ENCODE measurements at places on chromosomes 4 and X. TPM values are rescaled to one million over a fixed set of nuclear protein-coding genes. Genes with fewer than 3 reads are reported as not detected.

The FAM53A gene
- 3.6 TPM for total RNA-seq

DNA sequence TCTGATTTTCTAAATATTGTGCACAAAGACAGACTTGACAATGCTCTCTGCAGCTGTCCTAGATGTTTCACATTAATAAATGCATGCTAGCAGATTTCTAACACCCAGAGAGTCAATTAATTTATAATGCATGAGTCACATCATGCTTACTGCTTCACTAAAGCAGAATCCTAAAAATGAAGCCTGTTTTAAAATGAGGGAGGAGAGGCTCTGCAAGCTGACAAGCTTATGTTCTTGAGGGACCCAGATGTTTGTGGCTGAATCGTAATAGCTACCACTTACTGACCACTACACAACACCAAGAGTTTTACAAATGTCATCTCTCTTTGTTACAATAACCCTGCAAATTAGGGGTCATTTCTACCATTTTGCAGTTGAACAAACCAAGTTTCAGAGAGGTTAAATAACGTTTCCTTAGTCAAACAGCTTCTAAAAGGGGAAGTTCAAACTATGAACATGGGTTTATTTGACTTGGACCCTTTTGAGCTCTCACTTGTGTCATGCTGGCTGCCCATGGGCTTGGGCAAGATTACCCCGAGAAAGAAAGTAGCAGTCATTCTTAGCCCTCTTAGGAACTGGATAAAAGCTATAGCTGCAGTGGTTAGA is 262.7 kb upstream of the ETNPPL start:
- H3K4me1 ChIP-seq: no peaks in the 10 kb centered on the region
- no peak for DNase-seq
- no peak overlapping the region for H3K4me3 ChIP-seq
- no peaks in the 10 kb centered on the region for H3K27me3 ChIP-seq
- H3K36me3 ChIP-seq: no peaks in the 10 kb centered on the region

GRCh38 chr4:116217781-116218180 is 867.6 kb downstream of the TRAM1L1 start:
- H3K27me3 ChIP-seq: no peaks in the 10 kb centered on the region
- H3K4me1 ChIP-seq: no peaks in the 10 kb centered on the region
- no peaks in the 10 kb centered on the region for H3K36me3 ChIP-seq
- no peak overlapping the region for H3K27ac ChIP-seq
- no peak for DNase-seq

DNA sequence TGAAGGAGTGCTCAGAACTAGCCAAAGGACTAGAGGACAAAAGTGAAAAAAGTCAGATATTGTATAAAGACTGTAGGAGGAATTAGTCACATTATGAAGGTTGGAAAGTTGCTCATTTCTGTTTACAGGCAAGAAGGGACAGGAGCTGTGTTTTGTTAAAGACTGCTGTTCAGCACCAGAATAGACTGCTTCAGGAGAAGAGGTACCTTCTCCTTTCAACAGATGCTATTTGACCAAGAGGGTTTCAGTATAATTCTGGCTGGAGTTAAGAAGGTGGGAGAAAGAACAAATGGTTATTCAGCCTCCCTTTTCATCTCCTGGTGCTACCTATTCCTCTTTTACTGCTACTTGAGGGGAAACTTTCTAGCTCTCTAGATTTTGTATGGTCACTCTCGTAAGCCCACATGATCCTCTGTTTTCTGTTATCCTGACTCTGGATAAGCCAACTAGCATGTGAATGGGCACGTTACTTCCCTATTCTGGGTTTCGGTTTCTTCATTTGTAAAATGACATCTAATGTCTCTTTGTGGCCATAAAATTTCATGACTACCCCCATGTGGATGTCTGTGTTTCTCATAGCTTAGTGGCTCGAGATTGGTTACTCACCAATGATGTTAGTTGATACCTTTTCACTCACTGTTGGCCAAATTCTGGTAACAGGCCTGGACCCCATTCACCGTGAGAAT is 68.9 kb downstream of the SH2D1A start:
- H3K4me1 ChIP-seq: no peaks in the 10 kb centered on the region
- H3K27ac ChIP-seq: no peak overlapping the region
- H3K27me3 ChIP-seq: no peaks in the 10 kb centered on the region

DNA sequence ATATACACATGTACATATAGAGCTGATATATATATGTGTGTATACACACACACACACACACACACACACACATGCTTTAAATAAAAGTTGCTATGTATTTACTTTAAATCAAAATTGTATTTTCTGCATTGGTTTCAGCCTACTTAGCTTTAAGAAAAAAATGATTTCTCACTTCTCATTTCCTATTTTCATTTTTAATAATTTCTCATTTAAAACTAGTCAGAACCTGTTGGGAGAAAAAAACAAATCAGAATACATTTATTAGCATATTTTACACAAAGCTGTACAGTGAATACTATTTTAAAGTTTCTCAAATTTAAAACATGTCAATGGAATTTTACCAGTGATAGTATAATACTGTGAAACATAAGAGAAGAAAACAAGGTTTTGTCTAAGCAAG is 681.8 kb downstream of the CENPC start:
- H3K4me3 ChIP-seq: no peak overlapping the region
- no peak overlapping the region for H3K27ac ChIP-seq
- no peaks in the 10 kb centered on the region for H3K27me3 ChIP-seq
- H3K4me1 ChIP-seq: no peaks in the 10 kb centered on the region

DNA sequence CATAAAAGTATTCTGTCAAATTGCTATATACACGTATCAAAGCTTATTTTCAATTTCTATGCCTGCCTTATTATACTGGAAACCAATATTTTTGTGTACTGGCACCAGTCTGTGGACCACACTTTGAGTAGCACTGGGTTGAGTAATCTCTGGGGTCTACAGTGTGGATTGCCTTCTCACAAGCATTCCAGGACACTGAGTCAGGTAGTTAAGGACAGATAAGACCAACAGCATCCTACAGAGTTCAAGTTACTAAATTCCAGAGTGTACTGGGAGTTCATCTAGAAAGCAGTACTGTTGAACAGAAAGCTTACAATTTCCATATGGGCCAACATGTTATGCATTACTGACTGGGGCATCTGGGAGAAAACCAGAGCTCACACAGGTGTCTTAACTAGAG is 61.8 kb downstream of the VMA21 start:
- H3K4me3 ChIP-seq: no peak overlapping the region
- no peak for DNase-seq
- no peaks in the 10 kb centered on the region for H3K36me3 ChIP-seq
- H3K27ac ChIP-seq: no peak overlapping the region
- no peaks in the 10 kb centered on the region for H3K27me3 ChIP-seq

GRCh38 chr4:165765053-165765452 is 108.0 kb upstream of the TLL1 start:
- no peaks in the 10 kb centered on the region for H3K27me3 ChIP-seq
- H3K4me1 ChIP-seq: no peaks in the 10 kb centered on the region
- H3K36me3 ChIP-seq: no peaks in the 10 kb centered on the region
- H3K4me3 ChIP-seq: no peak overlapping the region
- no peak for DNase-seq

- no peaks in the 10 kb centered on the region for H3K36me3 ChIP-seq
- no peak overlapping the region for H3K4me3 ChIP-seq
- no peak overlapping the region for H3K27ac ChIP-seq
- DNase-seq: no peak
- peaks cover 14% of the 10 kb centered on the region for H3K4me1 ChIP-seq
- H3K27me3 ChIP-seq: no peaks in the 10 kb centered on the region
These were observed 3.5 kb downstream of the JAKMIP1 start for GRCh38 chr4:6196871-6197270.
